MCF 10A (cell line): ENCODE measurements at places on chromosomes 3 and 15. TPM values are rescaled to one million over a fixed set of nuclear protein-coding genes. Genes with fewer than 3 reads are reported as not detected.

C15orf40 gene
- total RNA-seq, result 38.1 and 39.3 TPM in 2 replicates

EOMES gene
- 0.74 and 1.3 TPM in 2 replicates for total RNA-seq

IL17RC gene
- 25.7 and 30.1 TPM in 2 replicates for total RNA-seq

DLL4 gene
- total RNA-seq, result 0.10 TPM in 1 of 2 replicates, not detected in the other

TEX9 gene
- total RNA-seq, result 6.3 and 6.8 TPM in 2 replicates

GRCh38 chr3:155211266-155211665, 82.2 kb downstream of the STRIT1 start:
- no peak overlapping the region for H3K27ac ChIP-seq
- no peak for DNase-seq
- H3K27me3 ChIP-seq, result no peaks in the 10 kb centered on the region
- H3K4me1 ChIP-seq, result peaks cover 6% of the 10 kb centered on the region
- no peak overlapping the region for H3K4me3 ChIP-seq
- no peaks in the 10 kb centered on the region for H3K36me3 ChIP-seq

GRCh38 chr3:73827204-73827603, 202.5 kb upstream of the PDZRN3 start:
- H3K27me3 ChIP-seq, result no peaks in the 10 kb centered on the region
- no peak overlapping the region for H3K27ac ChIP-seq
- no peaks in the 10 kb centered on the region for H3K36me3 ChIP-seq
- H3K4me3 ChIP-seq, result no peak overlapping the region

DNA sequence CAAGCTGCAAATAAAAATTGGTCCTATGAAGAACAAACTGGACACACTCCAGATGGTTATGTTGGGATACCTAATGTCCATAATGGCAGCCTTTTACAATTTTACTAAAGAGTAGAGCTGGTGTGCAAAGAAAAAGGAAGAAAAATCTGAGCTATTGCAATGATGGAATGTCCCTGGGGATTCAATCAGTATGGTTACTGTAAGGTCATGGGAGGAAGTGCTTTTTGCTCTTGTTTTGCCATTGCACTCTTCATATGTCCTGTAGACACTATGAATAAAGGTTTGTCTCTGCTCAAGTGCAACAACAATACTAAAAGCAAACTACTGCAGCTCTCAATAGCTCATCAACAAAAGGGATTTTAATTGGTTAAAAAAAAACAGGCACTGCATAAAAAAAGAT, 5.4 kb downstream of the PFN2 start:
- peaks cover 46% of the 10 kb centered on the region for H3K36me3 ChIP-seq
- no peak for DNase-seq
- H3K4me1 ChIP-seq, result peaks cover 19% of the 10 kb centered on the region
- H3K4me3 ChIP-seq, result no peak overlapping the region
- no peak overlapping the region for H3K27ac ChIP-seq
- no peaks in the 10 kb centered on the region for H3K27me3 ChIP-seq

DNA sequence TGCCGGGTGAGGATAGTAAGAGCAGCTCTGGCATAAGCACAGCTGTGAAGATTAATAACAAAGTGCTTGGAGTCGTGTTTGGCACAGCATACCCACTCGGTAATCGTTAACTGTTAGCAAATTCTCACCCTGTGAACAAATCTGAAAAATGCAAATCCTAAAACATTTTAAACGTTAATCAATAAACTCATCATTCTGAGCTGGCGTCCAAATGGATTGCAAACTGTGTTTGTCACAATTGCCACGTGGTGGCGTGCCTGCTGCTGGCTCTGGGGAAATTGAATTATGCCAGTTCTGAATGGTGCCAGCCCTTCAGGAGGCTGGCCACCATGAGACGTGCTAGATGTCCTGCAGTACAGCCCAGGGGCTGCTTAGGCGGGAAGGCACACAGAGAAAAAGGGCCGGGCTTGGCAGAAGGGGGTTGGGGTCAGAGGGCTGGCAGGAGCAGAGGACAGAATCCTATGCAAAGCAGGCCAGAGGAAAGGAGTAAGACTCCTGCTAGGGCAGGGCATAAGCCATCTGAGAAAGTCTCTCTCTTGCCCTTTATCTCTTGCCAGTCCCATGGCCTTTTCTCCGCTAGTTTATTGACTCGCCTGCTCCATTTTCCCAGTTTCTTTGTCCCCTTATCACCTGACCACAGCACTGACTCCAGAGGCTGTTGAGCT, 22.1 kb upstream of the POLG start:
- H3K36me3 ChIP-seq, result no peaks in the 10 kb centered on the region
- no peak overlapping the region for H3K27ac ChIP-seq
- peak; percentile 39 for DNase-seq
- H3K27me3 ChIP-seq, result peaks cover 82% of the 10 kb centered on the region
- no peaks in the 10 kb centered on the region for H3K4me1 ChIP-seq

- no peak for DNase-seq
- H3K27me3 ChIP-seq, result no peaks in the 10 kb centered on the region
- H3K27ac ChIP-seq, result no peak overlapping the region
Observed at GRCh38 chr3:196883361-196883760, 15.6 kb downstream of the SENP5 start.

- no peaks in the 10 kb centered on the region for H3K4me1 ChIP-seq
- H3K36me3 ChIP-seq, result peaks cover 8% of the 10 kb centered on the region
- H3K4me3 ChIP-seq, result no peak overlapping the region
- no peaks in the 10 kb centered on the region for H3K27me3 ChIP-seq
- H3K27ac ChIP-seq, result no peak overlapping the region
Observed at GRCh38 chr3:136114421-136114820, 81.7 kb downstream of the MSL2 start.

- H3K36me3 ChIP-seq, result no peaks in the 10 kb centered on the region
- no peaks in the 10 kb centered on the region for H3K27me3 ChIP-seq
- H3K27ac ChIP-seq, result no peak overlapping the region
- no peaks in the 10 kb centered on the region for H3K4me1 ChIP-seq
Observed at GRCh38 chr3:21447476-21448151, 303.4 kb downstream of the ZNF385D start.

DNA sequence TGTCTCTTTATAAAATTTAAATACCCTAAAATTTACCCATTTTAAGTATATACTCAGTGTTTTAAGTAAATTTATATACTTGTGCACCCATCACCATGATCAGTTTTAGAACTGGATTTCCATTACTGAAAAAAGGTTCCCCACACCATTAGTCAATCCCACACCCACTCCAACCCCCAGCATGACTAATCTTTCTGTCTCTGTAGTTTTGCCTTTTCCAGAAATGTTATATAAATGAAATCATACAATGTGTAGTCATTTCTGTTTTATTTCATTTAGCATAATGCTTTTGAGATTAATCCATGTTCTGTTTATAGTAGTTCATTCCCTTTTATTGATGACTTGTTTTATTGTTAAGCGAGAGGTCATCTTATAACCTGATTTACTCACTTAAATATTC, 66.1 kb upstream of the LIMD1 start:
- H3K36me3 ChIP-seq, result peaks cover 21% of the 10 kb centered on the region
- H3K4me1 ChIP-seq, result no peaks in the 10 kb centered on the region
- H3K27me3 ChIP-seq, result no peaks in the 10 kb centered on the region
- peak overlapping the region; percentile 51 for H3K27ac ChIP-seq
- H3K4me3 ChIP-seq, result no peak overlapping the region

GRCh38 chr3:10977892-10978510, 14.5 kb upstream of the SLC6A1 start:
- peaks cover 50% of the 10 kb centered on the region for H3K27me3 ChIP-seq
- H3K4me1 ChIP-seq, result peaks cover 6% of the 10 kb centered on the region
- no peak for DNase-seq
- no peak overlapping the region for H3K27ac ChIP-seq
- no peak overlapping the region for H3K4me3 ChIP-seq

- H3K36me3 ChIP-seq, result peaks cover 4% of the 10 kb centered on the region
- no peak overlapping the region for H3K27ac ChIP-seq
- DNase-seq, result no peak
- no peaks in the 10 kb centered on the region for H3K27me3 ChIP-seq
- no peak overlapping the region for H3K4me3 ChIP-seq
Observed at GRCh38 chr3:135199137-135199536, 404.1 kb downstream of the EPHB1 start.

- no peaks in the 10 kb centered on the region for H3K27me3 ChIP-seq
- H3K36me3 ChIP-seq, result peaks cover 49% of the 10 kb centered on the region
- no peak for DNase-seq
- no peak overlapping the region for H3K27ac ChIP-seq
- peaks cover 20% of the 10 kb centered on the region for H3K4me1 ChIP-seq
Observed at GRCh38 chr15:68062946-68063465, 8.9 kb downstream of the PIAS1 start.

DNA sequence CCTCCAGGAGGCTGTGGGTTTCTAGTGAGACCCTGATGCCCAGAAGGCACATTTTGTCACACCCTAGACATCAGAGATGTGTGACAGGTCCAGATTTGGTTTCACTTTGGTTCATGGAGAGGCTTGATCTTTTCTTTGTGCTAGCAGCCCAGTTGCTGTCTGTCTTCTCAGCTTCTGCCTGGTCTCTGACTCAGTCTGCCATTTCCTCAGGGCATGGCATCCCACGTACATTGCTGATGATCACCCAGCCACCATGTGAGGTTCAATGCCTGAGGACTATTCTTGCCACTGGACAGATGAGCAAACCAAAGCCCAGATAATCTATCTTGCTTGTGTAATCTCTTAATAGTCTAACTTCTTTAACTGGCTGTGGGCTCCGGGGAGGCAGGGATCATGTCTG, 144.9 kb upstream of the MRPS22 start:
- H3K27ac ChIP-seq, result no peak overlapping the region
- H3K36me3 ChIP-seq, result no peaks in the 10 kb centered on the region
- H3K4me1 ChIP-seq, result peaks cover 6% of the 10 kb centered on the region
- peak; percentile 36 for DNase-seq
- no peak overlapping the region for H3K4me3 ChIP-seq

DNA sequence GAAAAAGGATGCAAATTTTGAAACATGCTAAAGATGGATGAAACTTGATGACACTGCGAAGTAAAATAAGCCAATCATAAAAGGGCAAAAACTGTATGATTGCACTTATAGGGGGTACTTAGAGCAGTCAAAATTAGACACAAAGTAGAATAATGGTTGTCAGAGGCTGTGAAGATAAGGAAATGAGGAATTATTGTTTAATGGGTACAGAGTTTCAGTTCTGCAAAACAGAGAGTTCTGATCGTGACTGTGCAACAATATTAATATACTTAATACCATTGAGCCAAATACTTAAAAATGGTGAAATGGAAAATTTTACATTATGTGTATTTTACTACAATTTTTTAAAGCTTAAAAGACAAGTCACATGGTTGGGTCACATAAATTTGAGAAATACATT, 35.1 kb downstream of the UBE3A start:
- H3K4me3 ChIP-seq, result no peak overlapping the region
- no peak for DNase-seq
- no peaks in the 10 kb centered on the region for H3K27me3 ChIP-seq
- no peak overlapping the region for H3K27ac ChIP-seq

DNA sequence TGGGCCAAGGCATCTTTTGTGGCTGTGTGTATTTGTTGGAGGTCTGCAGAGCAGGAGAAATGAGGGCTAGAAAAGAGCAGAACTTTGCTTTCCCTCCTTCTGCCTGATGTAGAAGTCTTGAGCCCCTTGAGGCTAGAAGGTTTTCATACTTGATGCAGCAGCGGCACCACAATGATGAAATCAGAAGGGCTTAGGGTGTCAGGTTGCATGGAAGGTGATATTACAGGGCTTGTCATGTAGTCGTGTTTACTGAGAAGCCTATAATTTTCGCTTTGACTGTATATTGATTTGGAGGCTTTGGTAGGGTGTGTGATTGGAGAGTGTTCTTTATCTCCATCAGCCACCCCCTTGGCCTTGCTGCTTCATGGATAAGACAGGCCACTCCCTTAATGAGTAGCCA, 339.8 kb downstream of the THSD4 start:
- H3K36me3 ChIP-seq, result peaks cover 6% of the 10 kb centered on the region
- peaks cover 9% of the 10 kb centered on the region for H3K4me1 ChIP-seq
- no peak overlapping the region for H3K4me3 ChIP-seq
- DNase-seq, result peak; percentile 58
- H3K27me3 ChIP-seq, result no peaks in the 10 kb centered on the region
- H3K27ac ChIP-seq, result no peak overlapping the region

DNA sequence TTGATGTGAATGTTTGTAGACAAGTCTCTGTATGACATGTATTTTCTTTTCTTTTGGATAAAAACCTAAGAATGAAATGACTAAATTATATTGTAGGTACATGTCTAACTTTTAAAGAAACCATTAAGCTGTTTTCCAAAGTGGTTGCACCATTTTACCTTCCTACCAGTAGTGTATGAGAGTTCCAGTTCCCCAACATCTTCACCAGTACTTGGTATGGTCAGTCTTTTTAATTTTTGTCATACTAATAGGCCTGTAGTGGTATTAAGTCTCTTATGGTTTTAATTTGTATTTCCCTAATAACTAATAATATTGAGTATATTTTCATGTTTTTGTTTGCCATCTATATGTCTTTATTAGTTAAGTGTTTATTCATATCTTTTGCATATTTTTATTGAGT, 244.0 kb upstream of the LRRFIP2 start:
- no peak overlapping the region for H3K27ac ChIP-seq
- peaks cover 59% of the 10 kb centered on the region for H3K36me3 ChIP-seq
- DNase-seq, result no peak
- H3K27me3 ChIP-seq, result no peaks in the 10 kb centered on the region
- no peak overlapping the region for H3K4me3 ChIP-seq
